ENCODE measurements at places on chromosomes 7 and 10.

DNA sequence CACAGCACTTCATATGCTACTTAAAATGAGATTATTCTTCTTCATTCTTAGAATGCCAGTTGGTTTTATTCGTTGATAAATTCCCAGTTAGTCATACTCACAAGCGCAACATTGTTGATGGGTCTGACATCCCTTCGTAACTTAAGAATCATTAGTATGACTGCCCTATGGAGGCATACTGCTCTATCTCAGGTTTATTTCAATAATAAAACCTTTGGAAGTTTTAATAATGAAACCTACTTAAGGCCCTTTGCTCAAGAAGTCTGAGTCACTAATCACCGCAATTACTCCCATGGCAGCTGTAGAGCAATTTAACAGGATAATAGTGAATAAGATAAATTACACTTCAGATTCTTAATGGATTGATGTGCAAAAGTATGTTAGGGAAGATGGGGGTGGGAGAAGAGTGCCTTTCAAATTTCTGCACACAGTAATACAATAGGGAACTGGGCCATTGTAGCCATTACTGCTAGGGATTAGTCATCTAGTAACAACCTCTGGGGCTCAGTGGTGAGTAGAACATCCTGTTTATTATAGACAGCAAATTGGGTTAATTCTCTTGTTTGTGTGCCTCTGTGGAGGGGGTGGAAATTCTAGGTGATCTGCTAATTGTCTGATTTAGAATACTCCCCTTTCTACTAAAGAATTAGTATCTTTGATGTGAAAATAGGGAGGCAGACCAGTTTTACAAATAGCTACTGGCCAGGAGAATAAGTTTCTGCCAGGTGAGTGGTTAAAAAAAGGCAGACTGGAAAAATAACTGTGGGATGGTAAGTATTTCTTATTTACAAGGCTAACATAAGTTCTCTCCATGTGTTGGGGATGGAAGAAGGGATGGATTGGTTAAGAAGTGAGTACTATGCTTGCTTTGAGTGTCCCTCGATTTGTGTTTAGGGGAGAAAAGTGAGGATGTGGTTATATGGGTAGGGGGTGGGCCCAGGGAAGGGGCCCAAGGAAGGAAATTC lies 74.5 kb upstream of the VKORC1L1 start:
- no peak for DNase-seq

GRCh38 chr7:157439761-157440160 lies 103.0 kb downstream of the DNAJB6 start:
- DNase-seq, result no peak

GRCh38 chr10:59968705-59969104 lies 62.3 kb upstream of the CCDC6 start:
- peak; percentile 64 for DNase-seq

- DNase-seq, result no peak
Observed at GRCh38 chr10:108989976-108990375, 933.3 kb downstream of the XPNPEP1 start.

DNA sequence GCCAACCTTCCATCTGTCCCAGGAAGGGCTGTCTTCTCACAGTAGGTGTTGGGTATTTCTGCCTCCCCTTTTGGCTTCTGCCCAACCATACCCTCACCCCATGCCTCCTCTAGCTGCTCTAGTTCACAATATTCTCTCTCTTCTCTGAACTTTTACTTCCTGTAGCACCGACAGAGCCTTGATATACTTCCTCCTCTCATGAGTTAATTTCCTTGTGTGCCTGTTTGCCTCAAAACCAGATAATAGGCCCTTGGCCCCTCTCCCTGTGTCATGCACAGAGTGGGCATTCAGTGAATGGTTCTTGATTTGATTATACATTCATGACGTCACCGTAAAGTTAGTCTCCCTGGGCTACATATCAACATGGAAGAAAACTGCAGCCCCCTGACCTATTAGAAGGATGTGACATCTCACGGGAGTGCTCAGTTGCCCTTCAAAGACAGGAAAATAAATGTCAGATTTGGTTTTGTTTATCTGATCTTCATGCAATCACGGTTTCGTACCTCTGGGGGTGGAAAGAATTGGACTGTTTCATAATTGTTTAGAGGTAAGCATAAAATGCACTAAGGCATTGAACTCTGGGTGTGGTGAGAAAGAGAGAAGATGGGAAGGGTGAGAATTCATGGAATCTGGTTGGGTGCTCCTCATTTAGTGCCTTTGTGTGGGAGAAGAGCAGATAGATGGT lies 127.7 kb downstream of the ITIH5 start:
- no peak for DNase-seq

GRCh38 chr10:11401264-11402235 lies 209.9 kb downstream of the USP6NL start:
- no peak for DNase-seq

- DNase-seq, result peak; percentile 46
Observed at GRCh38 chr7:4682621-4683042, 537 bp downstream of the FOXK1 start.

- no peak for DNase-seq
Observed at GRCh38 chr7:115292381-115292780, 370.5 kb downstream of the MDFIC start.

DNA sequence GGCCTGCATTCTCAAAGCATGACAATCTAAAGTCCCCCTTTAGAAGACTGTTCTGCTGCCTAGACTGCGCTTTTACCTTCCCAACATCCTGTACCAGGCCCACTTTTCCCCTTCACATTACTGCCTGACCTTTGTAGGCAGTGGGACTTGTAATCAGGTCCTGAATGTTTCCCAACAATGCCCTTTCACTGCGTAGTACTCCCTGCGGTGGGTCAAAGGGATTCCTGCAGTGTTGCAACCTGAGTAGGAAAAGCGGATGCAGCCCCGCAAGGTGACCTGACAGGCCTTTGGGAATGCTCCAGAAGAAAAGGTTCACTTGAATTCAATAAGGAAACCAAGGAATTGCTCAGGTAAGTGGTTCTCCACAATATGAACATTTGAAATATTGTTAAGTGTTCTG lies 4.9 kb upstream of the TCAF1 start:
- DNase-seq, result no peak

- no peak for DNase-seq
Observed at GRCh38 chr7:149463500-149464161, 2.8 kb upstream of the ZNF777 start.

DNA sequence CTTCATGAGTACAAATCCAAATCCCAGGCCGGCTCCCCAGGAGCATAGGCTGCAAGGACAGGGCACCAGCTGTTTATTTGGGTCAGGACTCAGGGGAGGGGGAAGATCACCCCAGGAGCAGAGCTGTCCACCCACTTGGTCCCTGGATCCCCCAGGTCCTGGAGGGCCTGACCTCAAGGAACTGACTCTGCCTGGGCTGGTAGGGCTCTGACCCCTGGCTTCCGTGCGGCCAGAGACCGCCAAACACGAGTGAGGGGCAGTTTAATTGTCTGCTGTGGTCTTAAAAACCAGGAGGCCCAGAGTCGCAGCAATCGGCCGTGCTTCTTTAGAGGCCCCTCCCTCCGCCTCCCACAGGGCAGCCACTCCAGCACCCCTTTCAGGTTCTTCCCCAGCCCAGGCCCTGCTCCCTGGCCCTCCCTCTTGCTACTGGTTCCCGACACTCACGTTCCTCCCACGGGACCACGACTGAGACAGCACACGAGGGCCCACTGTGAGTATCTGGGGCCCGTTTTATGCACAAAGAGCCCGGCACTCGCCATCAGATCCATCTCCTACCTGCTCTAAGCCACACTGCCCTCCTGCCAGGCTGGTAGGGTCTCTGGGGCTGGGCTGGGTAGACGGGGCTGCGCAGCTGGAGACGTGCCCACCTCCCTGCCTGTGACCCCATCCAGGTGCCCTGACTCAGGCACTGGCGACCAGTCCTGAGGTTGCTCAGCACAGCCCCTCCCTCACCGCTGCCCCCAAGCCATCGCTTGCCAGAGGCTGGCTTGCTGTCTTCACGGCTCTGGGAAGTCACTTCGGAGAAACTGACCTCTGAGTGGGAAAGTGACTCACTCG lies 30.0 kb upstream of the CFAP46 start:
- DNase-seq, result no peak

DNA sequence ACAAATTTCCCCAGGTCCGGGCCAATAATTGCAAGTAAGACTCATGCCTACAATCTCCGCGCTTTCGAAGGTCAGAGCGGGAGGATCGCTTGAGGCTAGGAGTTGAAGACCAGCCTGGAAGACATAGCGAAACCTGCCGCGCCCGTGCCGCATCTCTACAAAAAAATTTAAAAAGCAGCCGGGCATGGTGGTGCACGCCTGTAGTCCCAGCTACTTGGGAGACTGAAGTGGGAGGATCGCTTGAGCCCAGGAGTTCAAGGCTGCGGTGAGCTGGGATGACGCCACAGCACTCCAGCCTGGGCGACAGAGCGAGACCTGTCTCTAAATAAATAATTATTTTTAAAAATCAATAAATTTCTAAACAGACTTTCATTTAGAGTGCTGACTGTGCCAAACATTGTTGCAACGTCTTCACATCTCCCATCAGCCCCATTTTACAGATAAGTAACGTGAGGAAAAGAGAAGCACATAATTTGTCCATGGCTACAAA lies 494 bp upstream of the CFAP43 start:
- no peak for DNase-seq
